Thymus (tissue), 14 donors: ENCODE measurements at places on chromosomes 5 and 9. TPM values are rescaled to one million over a fixed set of nuclear protein-coding genes. Genes with fewer than 3 reads are reported as not detected.

GRCh38 chr5:863244-863805, 12.5 kb upstream of the ZDHHC11 start:
- H3K27me3 ChIP-seq: no peaks in the 10 kb centered on the region
- no peaks in the 10 kb centered on the region for H3K4me1 ChIP-seq

DNA sequence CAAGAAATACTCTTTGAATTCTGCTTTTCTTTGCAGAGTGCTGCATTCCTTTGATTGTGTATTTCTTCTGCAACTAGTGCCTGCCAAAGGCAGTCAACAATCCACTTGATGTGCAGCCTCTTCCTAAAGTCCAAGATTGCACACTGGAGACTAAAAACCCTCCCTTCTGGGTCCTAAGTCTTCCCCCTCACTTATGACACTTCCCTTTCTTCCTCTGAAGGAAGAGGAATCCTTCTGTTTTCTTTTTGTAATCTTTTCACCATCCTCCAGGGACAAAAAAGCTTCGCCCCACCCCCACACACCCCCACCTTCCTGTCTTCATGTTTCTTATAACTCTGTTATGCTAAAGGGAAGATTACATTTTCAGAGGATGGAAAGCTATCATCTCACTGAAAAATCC, 39.9 kb downstream of the WDR36 start:
- no peaks in the 10 kb centered on the region for H3K4me1 ChIP-seq
- H3K4me3 ChIP-seq: no peak overlapping the region
- DNase-seq: no peak
- no peaks in the 10 kb centered on the region for H3K27me3 ChIP-seq
- H3K27ac ChIP-seq: no peak overlapping the region
- no peaks in the 10 kb centered on the region for H3K36me3 ChIP-seq

- H3K36me3 ChIP-seq: no peaks in the 10 kb centered on the region
- no peak overlapping the region for H3K27ac ChIP-seq
- H3K4me1 ChIP-seq: no peaks in the 10 kb centered on the region
- no peak overlapping the region for H3K4me3 ChIP-seq
- H3K27me3 ChIP-seq: no peaks in the 10 kb centered on the region
Observed at GRCh38 chr9:69937833-69938535, 105.7 kb upstream of the MAMDC2 start.

GRCh38 chr9:87722393-87723088, 3.4 kb upstream of the CTSL start:
- H3K36me3 ChIP-seq: no peaks in the 10 kb centered on the region
- H3K27me3 ChIP-seq: peaks cover 18% of the 10 kb centered on the region
- no peak overlapping the region for H3K4me3 ChIP-seq
- H3K27ac ChIP-seq: no peak overlapping the region

- no peaks in the 10 kb centered on the region for H3K36me3 ChIP-seq
- no peaks in the 10 kb centered on the region for H3K27me3 ChIP-seq
- DNase-seq: no peak
- no peak overlapping the region for H3K27ac ChIP-seq
- no peak overlapping the region for H3K4me3 ChIP-seq
Observed at GRCh38 chr5:14914623-14915260, 43.2 kb upstream of the ANKH start.

DNA sequence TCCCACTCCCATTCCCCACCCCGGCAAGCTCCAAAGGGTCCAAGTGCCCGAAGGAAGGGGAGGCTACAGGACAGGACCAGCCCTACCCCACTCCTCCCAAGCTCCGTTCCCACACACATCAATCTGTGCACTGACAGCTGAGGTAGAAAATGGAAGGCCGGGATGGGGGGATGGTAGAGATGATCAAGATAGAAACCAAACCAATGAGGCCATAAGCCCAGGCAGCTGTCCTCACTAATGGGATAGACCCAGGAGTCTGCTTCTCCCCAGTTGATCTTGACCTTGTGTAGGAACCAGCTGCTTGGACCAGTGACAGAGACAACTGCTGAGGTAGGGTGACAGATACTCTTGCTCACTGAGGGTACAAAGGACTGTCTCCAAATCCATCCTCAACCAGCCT, 38.6 kb downstream of the B4GALT1 start:
- DNase-seq: no peak
- H3K36me3 ChIP-seq: peaks cover 52% of the 10 kb centered on the region
- no peak overlapping the region for H3K27ac ChIP-seq
- H3K27me3 ChIP-seq: no peaks in the 10 kb centered on the region
- H3K4me1 ChIP-seq: peaks cover 47% of the 10 kb centered on the region

Gene MOCS2
- 26.0 TPM for total RNA-seq

Gene SHC3
- total RNA-seq: 0.05 TPM

Gene CDH18
- total RNA-seq: 0.24 TPM
